ENCODE measurements at places on chromosomes 11 and 22. TPM values are rescaled to one million over a fixed set of nuclear protein-coding genes. Genes with fewer than 3 reads are reported as not detected.

- H3K4me1 ChIP-seq: no peaks in the 10 kb centered on the region
- no peak overlapping the region for H3K4me3 ChIP-seq
- no peak for DNase-seq
Measured at GRCh38 chr11:115302946-115303703, 201.1 kb downstream of the CADM1 start.

Gene PGA4
- not detected for total RNA-seq

- DNase-seq: peak; percentile 29
- H3K4me3 ChIP-seq: peak overlapping the region; percentile 3
- peaks cover 86% of the 10 kb centered on the region for H3K4me1 ChIP-seq
- H3K27ac ChIP-seq: peak overlapping the region; percentile 65
Measured at GRCh38 chr11:95700471-95700817, 89.1 kb downstream of the FAM76B start.

DNA sequence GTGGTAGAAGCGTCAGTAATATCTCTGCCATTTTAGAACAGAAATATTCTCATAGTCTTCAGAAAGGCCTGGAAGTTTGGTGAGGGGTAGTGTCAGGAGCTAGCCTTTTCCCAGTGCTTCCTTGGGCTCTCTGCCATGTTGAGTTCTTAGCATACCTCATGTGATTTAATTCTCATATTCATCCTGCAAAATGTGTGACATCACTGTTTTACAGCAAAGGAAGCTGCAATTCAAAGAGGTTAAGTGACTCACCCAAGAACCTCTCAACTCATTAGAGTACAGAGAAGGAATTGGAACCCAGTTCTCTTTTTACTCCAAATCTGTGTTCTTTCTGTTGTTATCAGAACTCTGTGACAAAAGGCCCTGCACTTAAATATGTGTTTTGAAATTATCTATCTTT, 72.1 kb downstream of the RNF169 start:
- no peaks in the 10 kb centered on the region for H3K27me3 ChIP-seq
- peaks cover 11% of the 10 kb centered on the region for H3K4me1 ChIP-seq
- no peak for DNase-seq
- H3K36me3 ChIP-seq: peaks cover 22% of the 10 kb centered on the region
- no peak overlapping the region for H3K4me3 ChIP-seq

GRCh38 chr22:20580611-20581502, 73.4 kb downstream of the MED15 start:
- peaks cover 87% of the 10 kb centered on the region for H3K36me3 ChIP-seq
- no peak overlapping the region for H3K27ac ChIP-seq
- no peak overlapping the region for H3K4me3 ChIP-seq
- DNase-seq: no peak

DNA sequence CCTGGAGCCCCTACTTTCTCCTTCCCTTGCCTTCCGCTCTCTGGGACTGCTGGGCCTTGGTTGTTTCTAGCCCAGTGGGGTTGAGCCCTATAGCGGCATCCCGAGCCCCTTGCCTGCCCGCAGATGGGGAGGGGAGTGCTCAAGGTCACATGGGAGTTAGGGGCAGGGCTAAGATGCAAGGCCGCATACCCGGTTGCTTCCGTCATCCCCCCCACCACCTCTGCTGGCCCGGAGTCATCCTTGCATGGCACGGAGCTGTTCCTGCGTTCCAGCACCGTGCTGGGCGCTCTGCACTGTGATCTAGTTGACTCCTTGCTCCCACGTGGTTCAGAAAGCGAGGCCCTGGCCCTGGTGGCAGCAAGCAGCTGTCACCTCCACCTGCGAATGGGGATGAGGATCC, 18.0 kb downstream of the FLRT1 start:
- no peaks in the 10 kb centered on the region for H3K27me3 ChIP-seq
- no peak for DNase-seq
- H3K36me3 ChIP-seq: no peaks in the 10 kb centered on the region
- no peak overlapping the region for H3K4me3 ChIP-seq
- no peak overlapping the region for H3K27ac ChIP-seq

DNA sequence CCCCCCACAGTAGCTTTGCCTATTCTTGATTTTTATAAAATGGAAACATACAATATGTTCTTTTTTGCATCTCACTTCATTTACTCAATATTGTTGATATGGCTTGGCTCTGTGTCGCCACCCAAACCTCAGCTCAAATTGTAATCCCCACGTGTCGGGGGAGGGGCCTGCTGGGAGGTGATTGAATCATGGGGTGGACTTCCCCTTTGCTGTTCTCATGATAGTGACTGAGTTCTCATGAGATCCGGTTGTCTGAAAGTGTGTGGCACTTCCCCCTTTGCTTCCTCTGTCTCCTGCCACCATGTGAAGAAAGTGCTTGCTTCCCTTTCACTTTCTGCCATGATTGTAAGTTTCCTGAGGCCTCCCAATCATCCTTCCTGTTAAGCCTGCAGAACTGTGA, 431.3 kb downstream of the MN1 start:
- no peaks in the 10 kb centered on the region for H3K36me3 ChIP-seq
- H3K4me3 ChIP-seq: no peak overlapping the region
- no peaks in the 10 kb centered on the region for H3K27me3 ChIP-seq
- no peak overlapping the region for H3K27ac ChIP-seq
- no peak for DNase-seq
- H3K4me1 ChIP-seq: no peaks in the 10 kb centered on the region

DNA sequence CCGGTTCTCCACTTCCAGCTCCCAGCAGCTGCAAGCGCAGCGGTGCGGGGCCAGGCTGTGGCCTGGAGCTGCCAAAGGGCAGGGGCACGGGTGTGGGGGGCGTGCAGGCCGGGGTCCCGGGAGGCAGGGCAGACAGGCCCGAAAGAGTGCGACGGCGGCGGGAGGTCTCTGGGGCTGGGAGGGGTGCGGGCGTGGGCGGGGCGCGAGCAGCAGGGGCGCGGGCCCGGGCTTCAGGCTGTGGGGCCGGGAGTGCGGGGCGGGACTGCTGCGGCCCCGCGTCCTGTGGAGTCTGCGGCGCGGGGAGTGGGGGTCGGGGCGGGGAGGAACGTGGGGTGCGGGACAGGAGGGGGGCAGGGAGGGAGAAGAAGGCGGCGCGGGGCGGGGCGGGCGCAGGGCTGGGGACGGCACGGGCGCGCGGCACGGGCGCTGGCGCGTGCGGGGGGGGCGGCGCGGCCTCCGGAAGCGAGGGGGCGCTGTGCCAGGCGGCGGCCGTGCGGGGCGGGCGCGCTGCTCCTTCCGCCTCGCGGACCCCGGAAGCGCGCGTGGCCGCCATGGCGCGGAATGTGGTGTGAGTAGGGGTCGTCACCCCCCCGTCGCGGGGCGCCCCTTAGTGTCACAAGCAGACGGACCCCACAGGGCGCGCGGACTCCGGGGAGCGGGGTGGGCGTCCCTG, at the start of gene MRPL23:
MRPL23 (plus strand) TSS at position 521 of the 673 bp plus-strand sequence; CDS start at position 552, 31 bp downstream.
- no peaks in the 10 kb centered on the region for H3K36me3 ChIP-seq
- H3K27ac ChIP-seq: no peak within 1 kb of the TSS
- DNase-seq: peak; percentile 58

Gene RIC3
- 30.0 TPM for total RNA-seq

GRCh38 chr11:112357488-112357887, 96.8 kb upstream of the PLET1 start:
- no peak for DNase-seq
- no peak overlapping the region for H3K27ac ChIP-seq
- no peaks in the 10 kb centered on the region for H3K36me3 ChIP-seq
- H3K27me3 ChIP-seq: no peaks in the 10 kb centered on the region
- H3K4me3 ChIP-seq: no peak overlapping the region

DNA sequence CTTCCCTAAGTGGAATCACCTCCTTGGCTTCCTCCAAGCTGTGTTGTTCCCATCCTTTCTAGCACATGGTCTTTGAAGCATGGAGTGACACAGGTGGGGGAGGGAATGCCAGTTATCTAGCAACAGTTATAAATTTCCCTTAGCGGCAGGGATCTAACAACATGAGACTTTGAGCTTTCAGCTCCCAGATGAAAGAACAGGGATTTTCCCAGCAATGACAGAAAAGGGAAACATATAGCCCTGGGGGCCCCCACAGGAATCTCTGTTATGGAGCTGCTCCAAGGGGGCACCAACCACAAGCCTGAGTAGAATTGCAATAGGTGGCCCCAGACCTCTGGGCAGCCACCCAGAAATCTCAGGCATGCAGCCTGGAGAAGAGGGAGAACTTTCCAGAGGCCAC, 163.0 kb downstream of the GRIK4 start:
- no peaks in the 10 kb centered on the region for H3K4me1 ChIP-seq
- H3K4me3 ChIP-seq: no peak overlapping the region
- no peaks in the 10 kb centered on the region for H3K36me3 ChIP-seq
- no peak for DNase-seq
- no peaks in the 10 kb centered on the region for H3K27me3 ChIP-seq
- H3K27ac ChIP-seq: no peak overlapping the region

DNA sequence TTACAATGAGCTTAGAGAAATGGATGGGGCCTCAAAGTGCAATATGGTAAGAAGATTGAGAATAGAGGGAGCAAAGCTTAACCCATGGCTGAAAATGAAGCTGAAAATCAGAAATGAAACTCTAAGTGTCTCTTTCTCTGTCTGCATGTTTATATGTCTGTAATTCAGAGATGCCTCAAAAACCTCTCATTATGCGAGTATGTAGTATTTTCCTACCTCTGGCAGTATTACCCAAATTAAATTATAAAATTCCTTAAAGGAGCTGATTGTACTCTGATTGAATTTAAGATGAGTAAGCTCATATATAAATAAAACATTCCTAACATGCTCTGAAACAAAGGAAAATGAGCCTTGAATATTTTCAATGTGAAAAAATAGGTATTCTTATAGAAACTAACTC, 39.8 kb upstream of the PRSS23 start:
- H3K36me3 ChIP-seq: no peaks in the 10 kb centered on the region
- no peaks in the 10 kb centered on the region for H3K4me1 ChIP-seq

Gene PKP3
- not detected for total RNA-seq

Gene OR6A2
- total RNA-seq: not detected

- no peak for DNase-seq
- peaks cover 4% of the 10 kb centered on the region for H3K36me3 ChIP-seq
- H3K4me3 ChIP-seq: no peak overlapping the region
- H3K4me1 ChIP-seq: peaks cover 8% of the 10 kb centered on the region
- H3K27ac ChIP-seq: no peak overlapping the region
- no peaks in the 10 kb centered on the region for H3K27me3 ChIP-seq
Measured at GRCh38 chr22:46810856-46811786, 48.7 kb downstream of the TBC1D22A start.

- no peak for DNase-seq
- no peak overlapping the region for H3K27ac ChIP-seq
- H3K36me3 ChIP-seq: no peaks in the 10 kb centered on the region
- H3K27me3 ChIP-seq: no peaks in the 10 kb centered on the region
- no peaks in the 10 kb centered on the region for H3K4me1 ChIP-seq
- no peak overlapping the region for H3K4me3 ChIP-seq
Measured at GRCh38 chr11:73396251-73396930, 20.2 kb downstream of the RELT start.

Gene TMEM126A
- total RNA-seq: 17.4 TPM

Gene UPK2
- total RNA-seq: not detected

Gene CPT1B
- 70.0 TPM for total RNA-seq

- no peaks in the 10 kb centered on the region for H3K27me3 ChIP-seq
- no peak for DNase-seq
- no peaks in the 10 kb centered on the region for H3K4me1 ChIP-seq
- H3K36me3 ChIP-seq: no peaks in the 10 kb centered on the region
Measured at GRCh38 chr11:16912692-16913111, 101.5 kb downstream of the PLEKHA7 start.

DNA sequence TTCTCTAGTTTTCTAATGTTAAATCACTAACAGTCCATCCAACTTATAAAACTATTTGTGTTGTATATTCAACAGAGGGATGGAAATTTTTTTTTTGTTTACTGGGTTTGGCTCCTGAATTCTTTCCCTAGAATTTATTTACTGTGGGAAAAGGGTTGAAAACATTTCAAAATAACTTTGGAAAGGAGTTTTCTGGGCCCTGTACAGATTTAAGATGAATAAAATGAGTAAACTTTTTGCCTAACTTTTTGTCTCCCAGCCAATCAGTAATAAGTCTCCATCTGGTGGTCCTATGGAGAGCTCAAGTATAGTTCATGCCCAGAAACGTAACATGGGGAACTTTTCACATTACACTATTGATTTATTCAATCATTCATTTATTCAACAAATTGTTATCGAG, 16.7 kb upstream of the PRSS23 start:
- no peak overlapping the region for H3K27ac ChIP-seq
- H3K36me3 ChIP-seq: no peaks in the 10 kb centered on the region
- no peak overlapping the region for H3K4me3 ChIP-seq
- H3K27me3 ChIP-seq: no peaks in the 10 kb centered on the region
- no peak for DNase-seq

GRCh38 chr11:36002196-36002595, 58.3 kb downstream of the LDLRAD3 start:
- H3K27ac ChIP-seq: no peak overlapping the region
- H3K4me3 ChIP-seq: no peak overlapping the region
- no peaks in the 10 kb centered on the region for H3K36me3 ChIP-seq

Gene APLNR
- not detected for total RNA-seq

GRCh38 chr22:30615543-30615954, 8.6 kb downstream of the TCN2 start:
- DNase-seq: no peak
- no peaks in the 10 kb centered on the region for H3K36me3 ChIP-seq
- H3K27ac ChIP-seq: no peak overlapping the region

Gene CYP2D6
- 8.8 TPM for total RNA-seq

DNA sequence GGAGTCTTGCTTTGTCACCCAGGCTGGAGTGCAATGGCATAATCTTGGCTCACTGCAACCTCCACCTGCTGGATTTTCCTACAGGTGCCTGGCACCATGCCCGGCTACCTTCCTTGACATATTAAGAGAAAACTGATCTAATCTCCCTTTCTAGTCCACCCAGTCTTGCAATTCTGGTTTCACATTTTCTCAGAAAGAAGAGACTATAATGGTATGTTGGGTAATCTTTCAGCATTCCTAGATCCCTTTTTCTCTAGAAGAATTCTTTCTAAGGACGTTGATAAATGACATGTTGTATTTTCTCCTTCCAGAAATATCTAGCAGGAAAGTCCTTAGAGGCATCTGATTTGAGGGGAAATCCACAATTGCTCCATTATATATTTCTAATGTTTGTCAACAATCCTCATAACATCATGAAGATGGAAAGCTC, 10.4 kb upstream of the HSPA8 start:
- no peaks in the 10 kb centered on the region for H3K36me3 ChIP-seq
- no peak overlapping the region for H3K4me3 ChIP-seq
- H3K27me3 ChIP-seq: no peaks in the 10 kb centered on the region
- H3K27ac ChIP-seq: peak overlapping the region; percentile 69

GRCh38 chr22:47337161-47337621, 574.7 kb downstream of the TBC1D22A start:
- H3K27ac ChIP-seq: no peak overlapping the region
- H3K27me3 ChIP-seq: no peaks in the 10 kb centered on the region
- no peak overlapping the region for H3K4me3 ChIP-seq

Gene SMTNL1
- total RNA-seq: not detected

Gene TMPRSS5
- total RNA-seq: 1.5 TPM
